Chondrocyte (in vitro differentiated cells): ENCODE measurements at places on chromosomes 6 and 20. TPM values are rescaled to one million over a fixed set of nuclear protein-coding genes. Genes with fewer than 3 reads are reported as not detected.

- H3K4me3 ChIP-seq: no peak overlapping the region
- H3K27me3 ChIP-seq: peaks cover 5% of the 10 kb centered on the region
- DNase-seq: no peak
- H3K4me1 ChIP-seq: no peaks in the 10 kb centered on the region
Measured at GRCh38 chr6:151689499-151690201, 117.8 kb upstream of the ESR1 start.

Gene TNF
- total RNA-seq: not detected in 3 replicates

Gene MTFR2
- total RNA-seq: 0.85 to 1.7 TPM (median 1.0 TPM) in 3 replicates

DNA sequence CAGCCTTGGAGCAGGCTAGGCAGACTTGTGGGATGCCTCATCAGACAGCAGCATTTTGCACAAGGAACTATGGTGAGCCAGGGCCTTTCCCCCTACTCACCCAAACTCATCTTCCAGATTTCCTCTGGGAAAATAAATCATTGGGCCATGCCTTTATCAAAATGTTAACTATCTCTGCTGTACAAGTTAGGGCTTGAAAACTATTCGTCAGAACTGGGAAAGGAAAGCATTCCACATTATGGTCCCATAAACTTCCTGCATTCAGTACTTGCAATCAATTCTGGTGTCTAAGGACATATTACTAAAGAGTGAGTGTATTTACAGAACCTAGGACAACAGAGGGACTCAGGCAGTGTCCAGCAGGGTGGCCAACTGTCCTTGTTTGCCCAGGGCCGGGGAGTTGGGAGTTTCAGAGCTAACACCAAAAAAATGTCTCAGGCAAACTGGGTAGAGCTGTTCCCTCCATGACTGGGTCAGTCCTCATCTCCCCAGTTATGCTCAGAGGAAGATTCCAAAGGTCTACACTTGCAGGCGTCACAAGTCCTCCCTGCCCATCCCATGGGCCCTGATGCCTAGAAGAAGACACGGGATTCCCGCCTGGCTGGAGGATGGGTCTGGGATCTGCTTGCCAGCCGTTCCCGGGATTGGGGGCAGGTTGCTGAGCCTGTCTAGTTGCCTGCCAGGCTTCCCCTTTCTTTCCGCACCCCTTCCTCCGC is 72.2 kb downstream of the SLC22A3 start:
- no peaks in the 10 kb centered on the region for H3K4me1 ChIP-seq
- H3K27ac ChIP-seq: no peak overlapping the region
- no peaks in the 10 kb centered on the region for H3K36me3 ChIP-seq

DNA sequence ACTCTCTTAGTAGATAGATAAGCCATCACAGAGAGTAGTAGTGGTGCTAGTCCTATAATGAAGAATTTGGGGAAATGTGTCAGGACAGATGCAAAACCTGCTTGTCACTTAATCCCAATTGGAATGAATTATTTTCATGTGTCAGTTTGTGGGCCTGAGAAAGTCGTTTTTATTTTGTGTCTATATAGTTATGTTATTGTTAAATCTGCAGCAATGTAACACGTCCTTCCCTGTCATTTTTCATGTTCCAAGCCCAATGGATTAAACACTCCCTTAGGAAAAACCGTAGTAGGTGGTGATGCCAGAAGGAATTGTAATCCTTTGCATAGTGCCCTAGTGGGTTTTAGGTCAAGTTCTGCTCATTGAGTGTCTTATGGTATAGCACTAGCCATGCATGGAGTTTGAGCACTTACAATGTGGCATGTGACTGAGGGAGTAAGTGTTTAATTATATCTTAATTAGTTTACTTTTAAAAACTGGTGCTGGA is 105.9 kb upstream of the PRSS16 start:
- H3K27ac ChIP-seq: no peak overlapping the region
- no peaks in the 10 kb centered on the region for H3K27me3 ChIP-seq
- DNase-seq: no peak
- peaks cover 44% of the 10 kb centered on the region for H3K4me1 ChIP-seq
- no peak overlapping the region for H3K4me3 ChIP-seq
